ENCODE measurements at places on chromosomes 16 and 17.

- no peak for DNase-seq
These were observed 17.2 kb upstream of the TAT start for GRCh38 chr16:71594000-71594646.

- DNase-seq: no peak
These were observed 5.5 kb upstream of the EPX start for GRCh38 chr17:58187063-58187462.

GRCh38 chr17:72654706-72655105 lies 437.8 kb downstream of the SLC39A11 start:
- no peak for DNase-seq

DNA sequence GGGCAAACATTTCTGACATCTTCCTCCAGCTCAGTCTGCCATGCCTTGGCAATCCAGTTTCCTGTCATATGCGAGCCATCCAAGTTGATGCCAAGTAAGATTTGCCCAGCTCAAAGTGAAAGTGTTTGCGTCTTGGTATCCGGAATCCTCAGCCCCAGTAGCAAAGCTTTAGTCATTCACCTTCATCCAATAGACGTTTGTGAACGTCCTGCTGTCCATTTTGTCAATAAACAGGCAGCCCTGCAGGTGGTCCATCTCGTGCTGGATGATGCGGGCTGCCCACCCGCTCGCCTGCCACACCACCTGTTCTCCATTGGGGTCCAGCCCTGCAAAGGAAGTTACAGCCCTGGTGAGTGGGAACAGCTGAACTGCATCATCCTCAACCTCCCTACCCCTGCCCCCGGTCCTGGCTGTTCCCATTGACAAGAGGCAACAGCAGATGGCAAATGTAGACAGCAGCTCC lies 1.5 kb downstream of the PDF start:
- no peak for DNase-seq

GRCh38 chr16:17396762-17397498 lies 73.8 kb downstream of the XYLT1 start:
- DNase-seq: peak; percentile 83

DNA sequence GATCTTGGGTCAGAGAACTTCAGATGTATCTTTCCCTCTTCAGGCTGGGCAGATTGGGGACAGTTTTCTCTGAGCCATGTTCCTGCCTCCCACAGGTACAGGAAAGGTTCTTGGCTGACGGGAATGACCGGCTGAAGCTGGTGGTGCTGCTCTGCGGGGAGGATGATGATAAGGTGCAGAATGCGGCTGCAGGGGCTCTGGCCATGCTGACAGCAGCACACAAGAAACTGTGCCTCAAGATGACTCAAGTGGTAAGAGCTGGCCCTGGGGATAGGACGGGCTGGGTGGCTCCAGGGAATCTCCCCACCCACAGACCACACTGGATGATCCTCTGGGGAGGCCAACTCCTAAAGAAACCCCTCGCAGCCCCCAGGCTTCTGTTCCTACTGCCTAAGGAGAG lies 10.9 kb downstream of the SLC35G3 start:
- no peak for DNase-seq

DNA sequence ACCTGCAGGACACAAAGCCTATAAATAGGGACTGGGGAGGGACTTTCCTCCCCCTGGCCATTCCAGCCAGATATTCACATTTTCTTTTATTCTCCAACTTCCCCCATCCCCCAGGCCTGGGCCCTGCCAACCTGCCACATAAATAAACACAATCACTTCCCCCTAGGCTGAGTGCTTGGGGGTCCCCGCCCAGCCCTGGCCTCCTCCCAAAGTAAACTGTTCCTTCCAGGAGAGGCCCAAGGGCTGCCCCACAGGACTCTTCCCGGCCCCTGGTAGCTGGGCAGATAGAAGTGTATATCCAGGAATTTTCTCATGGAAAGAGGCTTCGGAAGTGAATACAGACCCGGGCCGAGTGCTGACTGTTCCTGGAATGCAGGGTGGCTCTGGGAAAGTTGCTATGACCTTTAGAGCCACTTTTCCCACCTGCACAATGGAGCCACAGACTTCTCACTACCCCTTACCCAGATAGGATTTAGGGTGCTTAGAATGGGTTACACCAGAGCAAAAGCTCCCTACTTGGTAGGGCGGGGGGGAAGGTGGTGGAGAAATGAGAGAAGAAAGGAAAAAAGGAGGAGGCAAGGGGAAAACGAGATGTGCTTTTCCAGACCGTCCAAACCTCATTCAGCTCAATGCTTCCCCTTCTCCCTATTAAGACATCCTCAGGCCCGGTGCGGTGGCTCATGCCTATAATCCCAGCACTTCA lies 8.5 kb downstream of the CSF3 start:
- no peak for DNase-seq

GRCh38 chr17:68334393-68334792 lies 43.1 kb downstream of the ARSG start:
- DNase-seq: no peak

DNA sequence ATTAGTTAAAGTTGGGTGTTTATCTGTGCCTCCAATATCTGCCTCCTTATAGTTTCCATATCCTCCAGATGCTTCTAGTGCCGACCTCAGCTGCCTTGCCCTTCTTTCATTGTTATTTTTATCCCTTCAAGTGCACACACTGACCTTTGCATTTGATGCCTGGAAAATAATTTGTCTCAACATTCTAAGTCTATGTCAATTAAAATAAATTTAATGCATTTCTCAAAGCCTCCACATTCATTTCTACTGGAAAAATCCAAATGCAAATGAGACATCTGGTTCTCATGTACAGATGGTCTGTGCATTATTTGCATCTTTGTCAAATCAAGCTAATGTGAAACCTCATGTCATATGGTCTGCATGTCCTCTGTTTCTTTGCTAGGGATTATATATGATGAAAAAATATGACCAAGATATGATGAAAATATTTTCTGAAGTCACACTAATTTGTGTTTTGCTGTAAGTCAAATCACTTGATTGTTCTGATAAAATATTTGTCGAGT lies 61.4 kb downstream of the TMEM100 start:
- no peak for DNase-seq

DNA sequence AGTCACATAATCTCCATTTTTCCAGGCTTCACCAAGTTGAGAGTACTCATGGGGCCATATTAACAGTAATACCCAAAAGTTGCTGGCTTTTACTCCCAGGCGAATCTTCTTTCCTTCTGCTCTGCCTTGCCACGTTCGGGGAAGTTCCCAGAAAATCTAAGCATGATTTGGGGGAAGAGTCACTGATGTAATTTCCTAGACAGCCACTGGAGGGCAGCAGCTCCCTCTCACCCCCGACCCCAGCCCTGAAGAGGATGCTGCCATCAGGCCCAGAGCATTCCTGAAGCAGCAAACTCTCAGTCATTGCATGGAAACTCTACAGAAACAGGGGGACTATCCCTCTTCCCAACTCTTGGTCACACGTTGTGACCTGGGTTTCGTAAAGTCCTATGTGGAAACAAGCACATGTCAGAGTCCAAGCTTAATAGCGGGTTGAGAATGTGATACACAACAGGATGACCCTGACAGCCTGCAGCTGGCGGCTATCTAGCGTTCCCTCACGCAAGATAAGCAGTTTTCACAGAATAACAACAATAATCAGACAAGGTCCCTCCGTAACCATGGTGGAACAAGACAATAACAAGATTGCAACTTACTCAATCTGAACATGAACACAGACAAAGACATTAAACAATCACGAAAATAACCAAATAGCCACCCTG lies 43.8 kb upstream of the DHX40 start:
- peak; percentile 31 for DNase-seq

DNA sequence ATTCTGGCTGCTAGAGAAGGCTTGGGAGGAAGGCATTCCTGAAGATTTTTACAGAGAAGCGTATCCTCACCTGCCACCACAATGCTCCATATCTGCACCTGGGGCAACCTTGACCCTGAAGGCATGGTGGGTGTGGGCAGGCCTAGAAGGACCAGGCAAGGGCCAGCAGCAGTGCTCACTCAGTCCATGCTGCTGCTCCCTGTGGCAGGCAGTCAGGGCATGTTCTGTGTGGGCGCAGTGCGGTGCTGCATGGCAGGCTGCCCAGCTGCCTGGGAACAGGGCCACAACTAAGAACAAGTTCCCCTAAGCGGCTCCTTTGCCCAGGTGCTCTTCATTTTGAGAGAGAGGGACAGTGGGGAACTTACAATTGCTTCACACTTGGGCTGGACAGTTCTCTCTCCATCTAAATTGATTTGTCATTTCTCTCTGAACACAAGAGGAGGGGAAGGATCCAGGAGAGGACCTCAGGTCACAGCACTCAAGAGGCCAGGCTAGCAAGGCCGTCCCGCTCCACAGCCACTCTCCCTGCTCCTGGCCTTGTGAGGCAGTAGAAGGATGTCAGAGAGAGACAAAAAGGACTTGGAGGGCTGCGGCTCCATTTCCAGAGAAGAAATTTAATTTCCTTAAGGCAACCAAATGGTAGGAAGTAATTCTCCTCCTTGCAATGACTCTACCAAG lies 158.8 kb downstream of the AATF start:
- no peak for DNase-seq

DNA sequence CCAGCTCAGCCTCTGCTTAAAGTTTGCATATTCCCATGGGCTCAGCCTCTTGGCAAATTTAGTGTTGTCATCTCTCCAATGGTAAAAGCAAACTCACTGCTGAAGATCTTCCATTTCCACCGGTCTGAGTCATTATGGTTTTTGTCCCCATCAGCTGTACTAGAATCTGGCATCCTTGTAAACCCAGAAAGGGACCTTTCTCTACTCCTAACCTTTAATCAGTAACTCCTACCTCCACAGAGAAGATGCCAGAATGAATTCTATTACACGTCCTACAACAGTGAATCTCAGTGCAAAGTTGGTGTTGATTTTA lies 45.8 kb downstream of the ZNF652 start:
- no peak for DNase-seq

GRCh38 chr16:8571061-8571596 lies 19.2 kb downstream of the TMEM114 start:
- no peak for DNase-seq

DNA sequence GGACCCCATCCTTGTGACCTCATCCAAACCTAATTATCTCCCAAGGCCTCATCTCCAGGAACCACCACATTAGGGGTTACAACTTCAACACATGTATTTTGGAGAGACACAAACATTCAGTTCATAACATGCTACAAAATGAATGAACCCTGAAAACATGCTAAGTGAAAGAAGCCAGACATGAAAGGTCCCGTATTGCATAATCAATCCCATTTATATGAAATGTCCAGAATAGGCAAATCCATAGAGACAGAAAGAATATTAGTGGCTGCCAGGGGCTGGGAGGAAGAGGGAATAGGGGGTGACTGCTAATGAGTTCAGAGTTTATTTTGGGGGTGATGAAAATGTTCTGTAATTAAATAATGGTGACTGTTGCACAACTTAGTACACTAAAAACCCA lies 3.7 kb upstream of the IL34 start:
- no peak for DNase-seq

- DNase-seq: no peak
These were observed at the start of gene MARCHF10 for GRCh38 chr17:62807812-62808575. Gene MARCHF10, minus strand, starts transcription at chr17:62808314. Its CDS starts 6,579 bp downstream, at chr17:62801735.

GRCh38 chr17:48100160-48100559 lies 1.1 kb downstream of the CBX1 start:
- DNase-seq: no peak

DNA sequence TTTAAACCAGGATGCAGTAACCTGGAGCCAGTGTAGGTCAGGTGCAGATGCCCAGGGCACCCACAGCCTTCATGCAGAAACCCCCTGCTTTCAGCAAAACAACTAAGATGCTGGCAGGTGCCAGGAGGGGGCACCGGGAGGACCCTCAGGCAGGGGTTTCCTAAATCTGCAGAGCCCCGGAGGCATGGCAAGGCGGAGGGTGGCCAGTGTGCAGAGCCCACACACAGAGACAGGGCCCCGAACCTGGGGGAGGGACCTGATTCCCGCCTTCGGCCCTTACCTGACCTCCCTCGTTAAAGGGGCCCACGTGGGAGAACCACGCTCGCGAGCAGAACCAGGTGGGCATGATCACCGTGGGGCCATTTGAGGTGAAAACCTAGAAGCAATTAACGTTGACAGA lies 114.0 kb upstream of the METRNL start:
- DNase-seq: no peak

GRCh38 chr17:50640686-50641351 lies 6.1 kb downstream of the ABCC3 start:
- DNase-seq: no peak

DNA sequence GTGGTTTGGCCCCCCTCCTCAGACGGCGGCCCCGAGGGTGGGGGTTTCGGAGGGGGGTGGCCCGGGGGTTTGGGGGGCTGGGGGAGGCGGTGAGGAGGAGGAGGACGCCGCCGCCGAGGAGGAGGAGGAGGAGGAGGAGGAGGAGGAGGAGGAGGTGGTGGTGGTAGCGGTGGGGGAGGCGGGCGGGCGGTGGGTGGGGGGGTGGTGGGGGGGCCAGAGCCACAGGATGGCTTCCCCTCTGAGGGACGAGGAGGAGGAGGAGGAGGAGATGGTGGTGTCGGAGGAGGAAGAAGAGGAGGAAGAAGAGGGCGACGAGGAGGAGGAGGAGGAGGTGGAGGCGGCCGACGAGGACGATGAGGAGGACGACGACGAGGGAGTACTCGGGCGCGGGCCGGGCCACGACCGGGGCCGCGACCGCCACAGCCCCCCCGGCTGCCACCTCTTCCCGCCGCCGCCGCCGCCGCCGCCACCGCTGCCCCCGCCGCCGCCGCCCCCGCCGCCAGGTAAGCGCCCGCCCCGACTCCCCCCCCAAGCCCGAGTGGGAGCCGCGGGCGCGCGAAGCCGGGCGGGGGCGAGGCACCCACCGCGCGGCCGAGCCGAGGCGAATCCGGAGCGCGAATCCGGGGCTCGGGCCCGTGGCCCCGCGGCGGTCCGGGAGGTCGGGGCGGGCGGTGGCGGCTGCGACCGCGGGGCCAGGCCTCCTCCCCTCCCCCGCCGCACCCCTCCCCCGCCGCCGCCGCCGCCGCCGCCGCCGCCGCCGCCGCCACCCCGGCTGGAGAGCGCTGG lies 3.8 kb upstream of the CHD3 start:
- DNase-seq: peak; percentile 31

DNA sequence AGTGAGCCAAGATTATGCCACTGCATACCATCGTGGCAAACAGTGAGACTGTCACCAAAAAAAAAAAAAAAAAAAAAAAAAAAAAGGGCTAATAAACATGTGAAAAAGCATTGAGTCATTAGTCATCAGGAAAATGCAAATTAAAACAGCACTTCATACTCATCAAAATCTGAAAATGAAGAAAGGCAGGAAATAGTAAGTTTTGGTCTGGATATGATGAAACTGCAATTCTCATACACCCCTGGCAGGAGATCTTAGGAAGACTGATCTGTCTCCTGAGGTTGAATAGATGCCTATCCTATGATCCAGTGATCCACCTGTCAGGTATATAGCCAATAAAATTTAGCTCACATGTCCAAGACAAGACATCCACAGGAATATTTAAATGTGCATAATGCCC lies 212.7 kb downstream of the CPPED1 start:
- no peak for DNase-seq

- DNase-seq: no peak
These were observed 16.4 kb downstream of the NSMCE1 start for GRCh38 chr16:27252206-27252585.

Data from central memory CD4-positive, alpha-beta T cell (primary cell).